ENCODE measurements at places on chromosomes 16 and 17.
A peak's percentile ranks its signal among the peaks of the same experiment; 100 is the strongest.

GRCh38 chr17:81891303-81891552 lies 158 bp downstream of the ALYREF start:
- no peak for DNase-seq

- no peak for DNase-seq
These were observed 37.6 kb downstream of the SALL1 start for GRCh38 chr16:51113236-51114125.

GRCh38 chr17:80133626-80133970 lies 13.3 kb downstream of the EIF4A3 start:
- no peak for DNase-seq

DNA sequence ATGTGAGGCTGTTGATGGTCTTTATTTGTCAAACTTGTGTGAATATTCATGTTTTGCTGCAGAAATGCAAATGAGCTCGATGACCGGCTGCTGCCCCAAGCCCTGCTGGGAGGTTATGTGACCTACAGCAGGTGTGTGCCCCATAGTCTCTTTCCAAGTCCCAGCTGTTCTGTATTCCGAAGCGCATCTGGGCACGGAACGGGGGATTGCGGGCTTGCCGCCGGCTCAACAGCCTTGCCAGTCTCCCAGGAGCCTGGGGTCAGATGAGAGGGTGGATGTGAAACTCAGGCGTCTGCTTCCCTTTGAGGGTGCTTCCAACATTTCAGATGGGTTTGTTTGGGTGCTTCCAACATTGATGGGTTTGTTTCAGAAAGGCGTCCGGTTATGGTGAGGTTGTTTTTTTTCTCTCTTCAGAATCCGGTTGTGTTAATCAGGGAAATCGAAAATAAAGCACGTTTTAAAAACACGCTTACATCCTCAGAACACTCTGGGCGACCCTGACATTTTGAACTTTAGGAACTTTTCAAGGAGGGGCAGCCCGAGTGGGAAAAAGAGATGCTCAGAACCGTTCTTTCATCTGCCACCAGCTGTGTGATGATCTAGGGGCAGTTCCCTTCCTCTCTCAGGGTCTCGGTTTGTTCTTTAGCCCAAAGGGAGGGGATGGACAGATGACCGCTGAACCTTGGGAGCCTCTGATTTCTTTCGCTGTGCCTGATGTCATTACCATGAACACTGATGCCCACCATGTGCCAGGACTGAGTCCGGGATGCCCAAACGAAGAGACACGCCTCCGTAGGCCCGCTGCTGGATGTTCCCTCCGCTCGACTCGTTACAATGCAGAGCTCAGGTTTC lies 47.8 kb upstream of the AMZ2 start:
- DNase-seq = no peak

- no peak for DNase-seq
These were observed 88.9 kb upstream of the ATF7IP2 start for GRCh38 chr16:10296956-10297340.

DNA sequence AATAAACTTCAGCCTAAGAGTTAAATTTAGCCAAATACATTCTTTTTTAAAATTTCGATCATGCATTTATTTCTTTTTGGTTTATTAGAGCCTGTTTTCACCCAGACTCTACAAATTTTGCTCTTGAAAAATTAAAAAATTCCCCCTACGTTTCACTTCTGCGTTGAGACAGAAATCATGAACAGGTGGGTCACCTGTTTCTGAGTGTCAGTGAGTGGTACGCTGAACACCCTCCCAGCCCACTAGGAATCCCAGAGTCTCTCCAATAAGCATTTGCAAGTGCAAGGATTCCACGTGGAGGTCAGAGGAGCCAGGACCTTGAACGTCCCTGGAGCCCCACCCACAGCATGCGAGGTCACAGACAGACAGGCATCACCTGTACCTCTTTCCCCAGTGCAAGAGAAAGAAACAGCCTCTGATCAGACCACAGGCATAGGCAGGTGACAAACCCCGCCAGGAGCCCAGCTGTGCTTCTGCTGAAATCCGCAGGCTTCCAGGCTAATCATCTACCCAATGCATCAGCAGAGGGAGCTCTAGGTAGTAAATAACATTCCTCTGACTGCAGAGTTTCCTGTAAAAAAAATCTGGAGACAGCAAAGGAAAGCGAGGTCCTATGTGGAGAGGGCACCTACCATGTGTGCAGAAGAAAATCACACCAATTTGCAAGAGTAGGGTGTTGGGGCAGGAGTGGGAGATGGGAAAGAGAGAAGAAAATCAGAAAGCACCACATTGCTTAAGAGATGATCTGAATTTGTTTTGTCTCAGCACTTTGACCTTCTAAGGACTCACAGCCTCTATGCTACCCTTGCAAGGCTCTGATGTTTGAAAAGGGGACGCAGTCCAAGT lies 5.9 kb upstream of the XYLT1 start:
- peak; percentile 60 for DNase-seq

DNA sequence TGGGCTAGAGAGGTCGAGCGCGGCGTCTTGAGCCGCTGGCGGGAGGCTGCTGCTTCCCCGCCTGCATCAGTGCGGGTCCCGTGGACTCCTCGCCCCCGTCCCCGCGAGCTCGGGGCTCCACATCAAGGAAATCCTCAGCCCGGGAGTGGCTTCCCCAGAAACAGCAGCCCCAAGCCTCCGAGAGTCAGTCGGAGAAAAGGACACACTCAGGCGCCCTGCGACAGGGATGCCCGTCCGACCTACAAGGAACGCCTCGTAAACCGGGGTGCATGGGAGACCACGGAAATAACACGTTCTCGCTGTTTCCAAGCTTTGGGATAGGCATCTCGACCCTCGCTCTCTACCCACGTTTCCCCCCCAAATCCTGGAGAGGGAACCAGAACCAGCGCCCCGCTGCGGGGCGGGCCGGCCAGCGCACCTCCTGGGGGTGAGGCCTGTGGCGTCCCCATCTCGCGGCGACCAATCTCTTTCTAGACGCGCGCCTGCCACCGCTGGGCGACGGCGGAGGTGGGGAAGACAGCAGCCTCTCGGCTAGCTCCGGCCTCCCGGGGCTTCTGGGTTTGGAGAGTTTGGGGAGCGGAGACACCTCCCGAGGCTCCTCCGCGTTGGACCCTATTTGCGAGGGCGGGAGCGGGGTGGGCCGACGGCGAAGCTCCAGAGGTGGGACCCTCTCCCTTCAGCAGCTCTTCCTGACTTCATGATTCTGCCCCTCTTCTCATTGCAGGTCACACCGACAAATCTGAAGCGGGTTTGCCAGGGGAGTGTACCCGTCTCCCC lies 759 bp upstream of the TP53I13 start:
- peak; percentile 71 for DNase-seq

DNA sequence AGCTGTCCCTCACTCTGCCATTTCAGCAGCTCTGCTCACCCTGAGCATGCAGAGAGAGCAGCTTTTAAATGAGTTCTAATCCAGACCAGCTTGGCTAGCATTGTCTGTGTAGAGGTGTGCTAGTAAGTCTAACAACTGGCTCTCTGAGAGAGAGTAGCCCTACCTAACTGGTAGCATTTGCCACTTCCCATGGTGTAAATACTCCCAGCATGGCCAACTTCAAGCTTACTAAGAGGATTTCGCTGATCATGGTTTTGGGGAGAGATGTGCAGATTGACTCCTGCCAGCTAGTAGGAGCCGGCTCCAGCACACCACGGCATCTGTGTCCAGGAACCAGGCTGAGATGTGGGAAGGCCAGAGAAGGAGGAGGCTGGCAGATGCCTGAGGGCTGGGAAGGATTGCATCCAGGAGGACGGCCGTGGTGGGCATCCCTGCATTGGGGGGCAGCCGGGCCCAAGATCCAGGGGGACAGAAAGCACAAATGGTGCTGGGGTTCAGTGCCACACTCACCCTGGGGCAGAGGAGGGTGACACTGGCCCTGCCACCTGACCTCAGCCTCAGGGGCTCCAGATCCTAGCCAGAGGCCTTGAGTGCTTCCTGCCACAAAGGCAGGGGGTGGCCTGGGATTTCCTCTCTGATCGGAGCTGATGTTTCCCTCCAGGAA lies 394.9 kb upstream of the TNRC6C start:
- DNase-seq = no peak

- DNase-seq = no peak
These were observed 13.7 kb upstream of the CDC42EP4 start for GRCh38 chr17:73325527-73325842.

DNA sequence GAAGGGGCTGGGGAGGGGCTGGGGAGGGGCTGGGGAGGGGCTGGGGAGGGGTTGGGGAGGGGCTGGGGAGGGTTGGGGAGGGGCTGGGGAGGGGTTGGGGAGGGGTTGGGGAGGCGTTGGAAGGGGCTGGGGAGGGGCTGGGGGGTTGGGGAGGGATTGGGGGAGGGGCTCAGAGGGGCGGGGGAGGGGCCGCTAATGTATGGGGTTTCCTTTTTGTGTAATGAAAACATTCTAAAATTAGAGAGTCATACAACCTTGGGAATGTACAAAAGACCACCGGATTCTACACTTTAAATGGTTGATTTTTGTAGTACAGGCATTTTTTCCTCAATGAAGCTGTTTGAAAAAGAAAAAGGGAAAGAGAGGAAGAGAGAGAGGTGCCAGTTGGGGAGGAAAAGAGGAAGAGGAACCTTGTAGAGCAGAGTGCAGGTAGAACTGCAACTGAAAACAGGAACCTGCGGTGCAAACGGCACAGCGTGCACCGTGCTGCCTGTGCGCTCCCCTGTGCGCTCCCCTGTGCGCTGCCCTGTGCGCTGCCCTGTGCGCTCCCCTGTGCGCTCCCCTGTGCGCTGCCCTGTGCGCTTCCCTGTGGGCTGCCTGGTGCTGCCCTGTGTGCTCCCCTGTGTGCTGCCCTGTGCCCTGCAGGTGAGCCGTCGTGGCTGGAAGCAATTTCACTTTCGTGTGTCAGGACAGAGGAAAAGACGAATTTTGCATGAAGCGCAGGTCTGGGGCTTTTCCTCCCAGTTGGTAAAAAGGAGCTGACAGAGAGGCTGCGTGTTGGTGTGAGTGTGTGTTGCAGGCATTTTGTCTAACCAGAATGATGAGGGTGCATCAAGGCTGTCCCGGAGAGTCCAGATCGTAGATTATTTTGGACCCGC lies 40.8 kb downstream of the METRNL start:
- no peak for DNase-seq

- no peak for DNase-seq
These were observed 181.2 kb downstream of the PARN start for GRCh38 chr16:14448879-14449278.

DNA sequence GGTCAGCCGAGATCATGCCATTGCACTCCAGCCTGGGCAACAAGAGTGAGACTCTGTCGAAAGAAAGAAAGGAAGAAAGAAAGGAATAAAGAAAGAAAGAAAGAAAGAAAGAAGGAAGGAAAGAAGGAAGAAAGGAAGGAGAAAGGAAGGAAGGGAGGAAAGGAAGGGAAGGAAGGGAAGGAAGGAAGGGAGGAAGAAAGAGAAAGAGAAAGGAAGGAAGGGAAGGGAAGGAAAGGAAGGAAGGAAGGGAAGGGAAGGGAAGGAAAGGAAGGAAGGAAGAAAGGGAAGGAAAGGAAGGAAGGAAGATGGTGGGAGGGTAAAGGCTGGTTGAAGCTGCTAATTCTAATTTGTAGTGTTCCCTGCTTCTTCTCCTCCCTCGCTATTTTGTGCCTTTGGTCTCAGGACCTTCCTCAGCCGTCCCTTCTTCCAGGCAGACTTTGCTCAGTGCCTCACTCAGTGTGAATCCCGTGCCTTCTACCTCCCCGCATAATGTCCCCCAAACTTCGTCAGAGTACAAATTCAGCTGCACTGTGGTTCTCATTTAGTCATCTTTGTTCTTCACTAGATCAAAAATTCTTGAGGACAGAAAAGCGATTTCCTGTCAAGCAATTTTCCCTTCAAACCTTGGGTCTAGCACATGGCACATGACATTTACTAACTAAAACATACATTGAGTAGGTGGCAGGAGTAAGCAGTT lies 31.1 kb upstream of the PAFAH1B1 start:
- DNase-seq = no peak

DNA sequence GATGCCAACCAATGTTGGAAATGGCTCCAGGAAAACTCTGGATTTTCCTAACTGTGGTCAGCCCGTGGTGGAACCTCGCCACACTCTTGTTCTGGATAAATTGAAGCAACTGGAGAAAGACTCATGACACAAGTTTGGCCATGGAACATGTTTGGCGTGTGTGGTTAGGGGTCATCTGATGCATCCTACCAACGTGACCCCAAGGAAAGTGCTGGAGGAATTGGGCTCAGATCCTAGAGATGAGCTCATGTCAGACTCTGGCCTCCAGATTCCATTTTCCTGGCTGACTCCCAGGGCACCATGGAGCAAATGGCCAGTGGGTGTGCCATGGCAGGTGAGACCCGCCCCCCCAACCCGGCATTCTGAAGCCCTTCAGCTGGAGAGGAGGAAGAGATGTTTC lies 58.5 kb downstream of the CACNG5 start:
- DNase-seq = no peak

DNA sequence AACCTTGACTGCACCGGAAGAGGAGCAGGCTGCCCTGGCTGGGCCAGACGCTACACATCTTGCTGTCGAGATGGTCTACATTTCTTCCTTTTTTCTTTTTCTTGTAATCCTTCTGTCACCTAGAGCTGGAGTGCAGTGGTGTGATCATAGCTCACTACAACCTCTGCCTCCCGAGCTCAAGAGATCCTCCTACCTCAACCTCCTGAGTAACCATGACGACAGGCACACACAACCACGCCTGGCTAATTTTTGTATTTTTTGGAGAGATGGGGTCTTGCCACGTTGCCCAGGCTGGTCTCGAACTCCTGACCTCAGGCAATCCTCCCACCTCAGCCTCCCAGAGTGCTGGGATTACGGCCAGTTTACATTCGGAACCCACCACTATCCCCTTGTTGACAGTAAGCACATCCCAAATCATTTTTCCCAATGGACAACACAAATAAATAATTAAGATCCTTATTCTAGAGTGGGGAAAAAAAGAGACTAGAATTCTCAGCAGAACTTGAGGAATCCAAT lies 79.0 kb downstream of the ANKRD11 start:
- DNase-seq = no peak

DNA sequence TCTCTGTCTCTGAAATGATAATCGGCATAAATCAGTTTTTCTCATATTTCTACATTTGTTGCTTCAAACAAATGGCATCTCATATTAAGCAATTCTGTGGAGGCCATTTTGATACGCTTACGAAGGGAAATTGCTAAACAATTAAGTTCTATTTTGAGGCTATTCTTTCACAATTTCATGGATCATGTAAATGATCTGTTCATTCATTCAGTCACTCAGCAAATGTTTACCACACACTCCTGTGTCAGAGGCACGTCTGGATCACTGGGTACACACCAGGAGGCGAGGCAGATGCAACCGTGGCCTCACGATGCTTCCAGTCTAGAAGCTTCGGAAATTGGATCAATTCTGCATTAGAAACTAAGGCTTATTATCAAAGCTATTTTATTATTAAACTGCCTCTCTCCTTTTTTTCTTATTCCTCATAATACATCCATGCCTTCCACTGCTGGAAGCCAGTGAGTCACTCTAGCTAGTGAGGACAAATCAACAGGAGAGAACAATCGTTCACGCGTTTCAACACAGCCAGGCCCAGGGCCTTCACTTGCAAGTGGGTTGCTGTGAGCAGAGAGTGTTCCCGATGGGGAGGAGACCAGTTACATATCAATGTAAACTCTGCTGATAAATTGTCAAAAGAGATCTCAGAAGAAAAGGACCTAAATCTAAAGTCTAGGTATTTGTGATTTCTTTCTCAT lies 11.3 kb upstream of the SLC39A11 start:
- no peak for DNase-seq

GRCh38 chr17:78240839-78241238 lies 9.4 kb downstream of the TMEM235 start:
- DNase-seq = no peak
